ENCODE measurements at places on chromosomes 16 and 17.

DNA sequence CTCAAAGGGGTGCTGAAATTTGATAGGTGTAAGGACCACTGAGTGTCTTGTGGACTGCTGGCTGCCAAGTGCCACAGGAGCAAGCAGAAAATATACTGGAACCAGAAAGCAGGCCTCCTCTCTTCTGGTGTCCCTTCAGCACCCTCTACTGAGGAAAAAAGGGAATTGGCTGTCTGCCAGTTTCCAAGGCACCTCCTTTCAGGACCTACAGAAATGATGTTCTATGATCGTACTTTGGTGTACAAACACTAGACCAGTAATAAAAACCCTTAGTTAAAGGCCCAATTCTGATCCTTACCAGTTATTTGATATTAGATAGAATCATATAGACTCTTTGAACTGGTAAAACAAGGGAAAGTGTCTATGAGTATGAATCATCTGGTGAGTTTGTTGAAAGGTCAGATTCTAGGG, 35.8 kb upstream of the BCAS3 start:
- DNase-seq: peak; percentile 58

DNA sequence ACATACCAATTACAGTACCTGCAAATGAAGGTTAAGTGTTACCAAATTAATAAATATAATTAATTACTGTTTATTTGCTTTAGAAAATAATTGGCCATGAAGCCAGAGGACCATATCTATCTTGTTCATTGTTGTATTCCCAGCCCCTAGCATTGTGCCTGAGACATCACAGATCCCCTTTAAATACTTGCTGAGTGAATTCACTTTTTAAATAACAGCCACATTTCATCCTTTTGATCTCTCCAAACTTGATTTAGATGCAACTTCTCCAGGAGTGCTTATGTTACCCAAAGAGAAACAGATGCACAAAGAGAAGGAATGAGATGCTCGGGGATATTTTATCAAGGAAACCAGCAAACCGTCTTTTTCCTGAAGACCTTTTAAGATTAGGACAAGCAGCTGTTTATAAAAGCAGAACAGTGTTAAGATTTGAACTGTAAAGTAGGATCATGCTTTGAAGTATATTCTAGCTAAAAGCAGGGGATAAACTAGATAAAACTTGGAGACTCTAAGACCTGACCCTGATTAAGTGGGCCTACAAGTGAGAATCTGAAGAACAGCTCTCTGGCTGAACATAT, 66.3 kb downstream of the CHD9 start:
- no peak for DNase-seq

DNA sequence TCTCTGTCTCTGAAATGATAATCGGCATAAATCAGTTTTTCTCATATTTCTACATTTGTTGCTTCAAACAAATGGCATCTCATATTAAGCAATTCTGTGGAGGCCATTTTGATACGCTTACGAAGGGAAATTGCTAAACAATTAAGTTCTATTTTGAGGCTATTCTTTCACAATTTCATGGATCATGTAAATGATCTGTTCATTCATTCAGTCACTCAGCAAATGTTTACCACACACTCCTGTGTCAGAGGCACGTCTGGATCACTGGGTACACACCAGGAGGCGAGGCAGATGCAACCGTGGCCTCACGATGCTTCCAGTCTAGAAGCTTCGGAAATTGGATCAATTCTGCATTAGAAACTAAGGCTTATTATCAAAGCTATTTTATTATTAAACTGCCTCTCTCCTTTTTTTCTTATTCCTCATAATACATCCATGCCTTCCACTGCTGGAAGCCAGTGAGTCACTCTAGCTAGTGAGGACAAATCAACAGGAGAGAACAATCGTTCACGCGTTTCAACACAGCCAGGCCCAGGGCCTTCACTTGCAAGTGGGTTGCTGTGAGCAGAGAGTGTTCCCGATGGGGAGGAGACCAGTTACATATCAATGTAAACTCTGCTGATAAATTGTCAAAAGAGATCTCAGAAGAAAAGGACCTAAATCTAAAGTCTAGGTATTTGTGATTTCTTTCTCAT, 11.3 kb upstream of the SLC39A11 start:
- DNase-seq: no peak

DNA sequence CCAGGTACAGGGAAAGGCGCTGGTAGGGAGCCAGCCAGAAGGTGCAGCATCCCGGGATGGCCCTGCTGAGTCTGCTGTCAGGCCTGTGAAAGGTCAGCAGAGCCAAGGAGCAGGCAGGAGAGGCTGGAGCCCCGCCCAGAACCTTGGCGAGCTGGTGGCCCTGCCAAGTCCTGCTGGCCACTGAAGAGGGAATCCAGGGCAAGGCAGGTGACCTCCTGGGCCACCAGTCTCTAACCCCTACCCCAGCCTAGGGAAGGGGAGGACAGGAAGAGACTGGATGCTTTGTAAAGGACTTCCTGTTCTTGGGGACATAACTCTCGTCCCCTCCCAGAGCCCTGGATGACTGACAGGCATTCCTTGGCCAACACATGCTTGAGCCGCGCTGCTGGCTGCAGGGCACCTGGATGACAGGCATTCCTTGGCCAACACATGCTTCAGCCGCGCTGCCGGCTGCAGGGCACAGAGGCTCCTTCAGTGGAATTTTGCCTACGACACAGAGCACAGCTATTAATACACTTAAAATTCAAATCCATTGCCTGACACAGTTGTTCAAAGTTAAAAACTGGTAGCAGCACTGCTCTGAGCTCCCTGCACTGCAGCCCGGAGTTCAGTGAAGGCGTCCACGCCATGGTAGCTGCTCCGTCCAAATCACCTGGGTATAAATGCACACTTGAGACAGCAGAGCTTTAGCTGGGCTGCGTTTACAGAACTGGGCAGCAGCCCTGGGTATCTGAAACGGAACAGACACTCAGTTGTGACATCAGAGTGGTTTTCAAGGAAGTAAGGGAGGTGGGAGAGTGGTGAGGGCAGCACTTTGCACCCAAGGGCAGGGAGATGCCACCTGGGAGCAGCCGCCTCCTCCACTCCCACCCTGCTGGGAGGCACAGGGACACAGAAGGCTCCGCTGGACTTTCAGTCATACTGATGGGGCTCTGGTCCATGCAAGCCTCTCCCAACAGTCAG, 2.0 kb upstream of the BRICD5 start:
- no peak for DNase-seq

GRCh38 chr16:83215406-83216001, 588.7 kb downstream of the CDH13 start:
- DNase-seq: peak; percentile 40

DNA sequence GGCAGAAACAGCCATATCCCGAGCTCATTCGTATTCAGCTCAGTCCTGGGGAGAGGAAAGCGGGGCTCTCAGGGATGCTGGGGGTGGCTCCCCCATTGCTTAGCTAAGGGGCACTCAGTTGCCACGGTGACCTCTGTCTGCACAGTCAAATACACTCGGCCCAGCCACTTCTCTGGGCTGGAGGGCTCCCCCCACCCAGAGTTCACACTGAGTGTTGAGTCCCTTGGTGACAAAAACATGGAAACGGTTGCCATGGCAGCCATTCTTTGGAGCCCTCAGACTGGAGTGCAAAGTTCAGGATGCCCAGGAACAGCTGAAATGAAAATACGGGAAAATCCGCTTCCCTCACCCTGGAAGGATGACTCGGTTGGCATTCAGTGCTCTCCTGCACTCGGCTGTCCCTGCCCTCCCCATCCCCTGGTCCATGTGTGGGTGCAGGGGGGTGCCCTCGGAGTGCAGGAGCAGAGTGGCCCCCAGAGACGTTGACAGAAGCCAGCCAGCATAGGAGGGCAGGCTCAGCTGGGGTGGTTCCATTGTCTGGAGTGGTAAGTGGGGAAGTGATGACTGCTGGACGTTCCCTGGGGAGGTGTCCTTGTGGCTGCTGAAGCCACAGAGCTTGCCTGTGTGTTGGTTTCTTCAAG, 216.5 kb downstream of the NTN1 start:
- DNase-seq: no peak

- no peak for DNase-seq
Measured at GRCh38 chr16:57887711-57888110, 83.2 kb downstream of the CNGB1 start.

DNA sequence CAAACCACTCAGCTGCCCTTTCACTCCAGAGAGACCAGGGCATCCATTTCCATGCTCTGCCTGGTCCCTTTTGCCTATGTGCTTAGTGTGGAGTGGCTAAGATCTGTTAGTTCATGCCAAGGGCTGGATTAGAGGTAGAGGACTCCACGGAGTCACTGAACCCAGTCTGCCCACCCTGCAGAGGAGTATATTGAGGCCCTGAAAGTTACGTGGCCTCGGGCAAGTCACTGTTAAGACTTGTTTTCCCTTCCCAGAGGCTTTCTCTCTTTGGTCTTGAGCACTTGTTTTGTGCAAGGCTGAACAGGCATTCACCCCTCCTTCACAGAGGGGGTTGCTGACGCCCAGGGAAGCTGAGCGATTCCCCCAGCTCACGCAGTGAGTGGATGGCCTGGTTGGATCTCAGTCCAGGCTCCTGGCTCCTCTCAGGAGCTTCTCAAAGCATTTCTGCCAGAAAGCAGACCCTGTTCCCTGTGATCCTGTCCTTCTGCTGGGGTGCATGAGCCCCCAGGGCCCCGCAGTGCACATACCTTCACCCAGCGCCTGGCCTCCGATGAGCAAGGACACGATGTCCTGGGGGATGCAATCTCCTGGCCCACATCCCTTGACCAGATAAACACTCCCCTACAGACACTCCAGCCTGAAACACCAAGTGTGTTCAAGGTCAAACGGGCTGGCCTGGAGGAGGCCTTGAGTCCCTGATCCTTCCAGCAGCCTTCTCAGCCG, 153.4 kb upstream of the GSE1 start:
- DNase-seq: no peak

DNA sequence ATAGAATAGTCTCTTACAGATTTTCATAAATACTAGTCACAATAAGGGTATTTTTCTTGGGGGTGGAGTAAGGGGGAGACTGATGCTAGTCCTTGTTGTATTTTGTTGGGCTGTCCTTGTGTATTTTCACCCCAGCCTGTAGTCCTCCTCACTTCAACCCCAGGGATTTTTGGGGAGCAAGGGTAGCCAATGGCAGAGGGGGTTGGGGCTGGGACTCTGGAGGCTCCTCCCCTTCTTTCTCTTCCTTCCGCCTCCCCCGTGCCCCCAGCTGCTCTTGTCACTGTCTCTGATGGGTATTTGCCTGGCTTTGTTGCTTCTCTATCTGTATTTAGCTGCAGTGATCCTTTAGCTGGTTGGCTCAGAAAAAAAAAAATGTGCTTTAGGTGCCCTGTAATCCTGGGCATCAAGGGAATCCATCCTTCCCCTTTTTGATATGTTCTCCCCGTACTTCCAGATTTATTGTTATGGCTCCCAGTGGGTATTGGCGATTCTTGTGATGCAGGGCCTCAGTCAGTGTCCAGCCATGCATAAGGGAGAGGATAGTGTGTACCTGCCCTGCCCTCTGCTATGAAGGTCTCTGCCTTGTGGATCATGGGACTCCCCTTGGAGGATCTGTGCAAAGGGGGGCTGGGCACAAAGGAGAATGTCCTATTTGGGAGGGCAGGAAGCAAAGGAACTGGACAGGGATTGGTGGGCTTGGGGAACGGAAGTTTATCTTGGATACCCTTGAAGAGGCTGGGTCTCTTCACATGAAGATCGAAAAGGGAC, 16.5 kb downstream of the SNF8 start:
- DNase-seq: no peak

DNA sequence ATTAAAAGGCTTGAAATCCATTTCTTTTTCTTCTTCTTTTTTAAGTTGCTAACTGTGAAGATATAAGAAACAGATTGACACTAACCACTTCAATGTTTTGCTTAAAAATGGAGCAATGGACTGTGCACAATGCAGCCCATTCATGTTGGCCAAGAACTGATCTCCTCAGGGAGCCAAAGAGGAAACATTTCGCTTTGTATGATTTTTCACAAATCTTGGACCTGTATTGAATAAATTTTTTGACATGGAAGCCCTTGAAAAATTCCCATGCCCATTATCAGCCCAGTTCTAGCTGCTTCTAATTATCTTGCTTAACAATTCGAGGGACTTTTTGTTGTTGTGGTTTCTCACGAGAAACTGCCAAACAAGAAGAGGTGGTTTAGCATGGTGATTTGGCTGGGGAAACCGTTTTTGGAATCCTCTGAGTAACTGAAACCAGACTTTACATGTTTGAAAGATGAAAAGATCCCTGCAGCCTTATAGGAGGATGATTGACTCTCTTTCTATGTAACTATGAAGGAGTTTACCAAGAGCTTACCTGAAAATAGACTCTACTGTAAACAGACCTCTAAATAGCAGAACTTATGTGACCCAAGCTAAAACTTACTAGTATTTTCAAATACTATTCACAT, 1389.4 kb upstream of the GOT2 start:
- DNase-seq: no peak

DNA sequence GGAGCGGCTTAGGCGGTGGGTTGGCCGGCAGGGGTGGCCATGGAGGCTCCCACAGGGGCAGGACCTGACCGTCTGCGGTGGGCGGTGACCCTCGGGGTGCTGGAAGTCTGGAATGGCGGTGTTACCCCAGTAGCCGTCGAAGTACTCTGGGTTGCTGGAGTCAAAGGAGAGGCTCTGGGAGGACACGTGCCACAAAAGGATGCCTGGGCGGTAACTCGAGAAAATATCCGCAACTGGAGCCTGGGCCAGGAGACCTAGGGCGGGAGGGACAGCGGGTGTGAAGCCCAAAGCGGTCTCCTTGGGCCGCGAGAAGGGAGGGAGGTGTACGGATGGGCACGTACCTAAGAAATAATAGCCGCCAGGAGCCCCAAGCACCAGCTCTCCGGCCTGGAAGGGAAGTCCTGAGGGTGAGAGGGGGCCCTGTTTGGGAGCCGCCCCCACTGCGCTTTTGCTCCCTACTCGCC, 4.6 kb downstream of the ITGA2B start:
- DNase-seq: no peak

DNA sequence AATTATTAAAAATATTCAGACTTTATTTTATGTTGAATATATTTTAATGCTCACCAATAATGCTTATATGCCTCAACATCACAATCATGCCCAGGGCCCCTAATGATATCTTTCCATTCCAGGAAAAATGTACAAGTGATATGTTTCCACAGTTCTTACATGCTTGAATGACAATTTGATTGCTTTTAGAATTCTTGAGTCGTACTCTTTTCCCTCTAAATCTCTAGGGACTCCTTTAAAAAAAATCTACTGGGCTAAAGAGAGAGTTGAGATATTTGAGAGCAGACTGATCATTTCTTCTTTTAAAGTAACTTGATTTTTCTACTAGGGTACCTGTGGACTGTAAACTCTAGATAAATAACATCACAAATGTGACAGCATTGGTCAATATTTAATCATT, 18.2 kb upstream of the HLF start:
- DNase-seq: no peak

DNA sequence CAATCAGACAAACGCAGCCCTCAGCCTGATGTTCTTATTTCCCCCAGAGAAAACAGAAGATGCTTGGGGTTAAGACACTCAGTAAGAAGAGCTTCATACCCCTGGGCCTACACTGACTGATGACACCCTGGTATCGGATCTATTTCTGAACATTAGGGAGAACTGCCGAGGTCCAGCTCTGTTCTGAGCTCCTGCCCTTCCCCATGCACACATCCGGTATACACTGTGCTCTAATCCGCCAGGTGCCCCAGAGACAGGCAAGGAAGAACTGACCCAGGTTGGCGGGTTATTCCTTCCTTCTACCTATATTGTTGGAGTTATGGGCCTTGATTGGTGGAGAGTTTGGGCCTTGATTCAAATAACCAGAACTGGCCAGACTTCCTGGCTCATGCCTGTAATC, 58.0 kb upstream of the TEKT3 start:
- DNase-seq: no peak
